ENCODE measurements at places on chromosomes 5 and 9.

DNA sequence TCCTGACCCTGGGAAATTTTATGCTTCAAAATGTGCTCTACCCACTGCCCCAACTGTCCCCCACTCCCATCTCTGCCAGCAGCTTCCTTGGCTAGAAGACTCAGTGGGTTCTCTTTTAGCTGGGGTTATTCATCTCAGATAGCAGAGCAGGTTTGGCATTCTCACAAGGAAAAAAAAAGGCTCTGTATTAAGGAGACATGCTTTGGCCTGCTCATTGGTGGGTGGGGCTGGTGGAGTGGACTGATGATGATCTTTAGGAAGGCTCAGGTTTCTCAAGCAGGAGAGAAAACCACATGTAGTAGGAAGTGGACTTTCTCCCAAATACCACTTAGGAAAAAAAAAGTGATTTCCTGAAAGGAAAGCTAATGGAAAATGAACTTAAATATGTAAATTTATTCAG is 279.2 kb upstream of the ZNF462 start:
- no peak for DNase-seq

GRCh38 chr5:62132276-62132675 is 173.7 kb upstream of the KIF2A start:
- no peak for DNase-seq

DNA sequence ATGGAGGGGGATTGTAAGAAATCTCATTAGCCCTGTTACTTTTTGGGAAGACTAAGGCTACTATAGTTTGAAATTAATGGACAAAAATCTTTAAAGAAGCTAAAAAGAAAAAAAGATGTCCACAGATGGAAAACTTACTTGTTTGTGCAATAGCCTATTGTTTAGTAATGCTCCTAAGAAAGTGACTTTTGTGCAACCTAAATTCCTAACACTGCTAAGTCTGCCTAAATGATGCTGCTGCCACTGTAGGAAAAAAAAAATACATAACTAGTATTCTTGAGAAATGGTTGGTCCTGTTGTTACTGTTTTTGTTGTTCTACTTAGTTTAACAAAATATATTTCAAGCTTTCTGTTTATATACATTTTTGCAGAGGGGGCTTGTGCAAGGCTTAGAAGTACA is 108.2 kb upstream of the NR3C1 start:
- DNase-seq, result no peak

- DNase-seq, result no peak
Measured at GRCh38 chr5:137995749-137996128, 37.1 kb downstream of the FAM13B start.

GRCh38 chr5:40736103-40736875 is 19.5 kb downstream of the TTC33 start:
- DNase-seq, result no peak

- DNase-seq, result no peak
Measured at GRCh38 chr5:96743065-96743768, 64.5 kb downstream of the ERAP1 start.

GRCh38 chr9:71681104-71681707 is 87.1 kb downstream of the CEMIP2 start:
- DNase-seq, result no peak

DNA sequence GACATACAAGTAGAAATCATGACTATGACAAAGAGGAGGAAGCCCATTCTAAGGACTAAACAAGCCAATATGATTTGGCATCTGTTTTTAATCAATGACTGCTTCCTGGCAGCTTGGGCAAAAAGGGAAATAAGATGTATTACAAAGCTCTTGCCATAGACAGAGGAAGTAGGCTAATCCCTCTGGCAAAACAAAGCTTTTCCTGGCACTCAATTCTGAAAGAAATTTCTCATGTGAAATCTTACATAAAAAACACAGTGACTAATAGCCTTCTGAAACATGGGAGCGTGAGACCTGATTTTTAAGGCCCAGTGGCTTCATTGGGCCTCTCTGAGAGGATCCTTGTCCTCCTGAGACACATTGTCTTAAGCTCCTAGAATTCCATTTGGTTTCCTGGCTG is 93.6 kb downstream of the COL23A1 start:
- DNase-seq, result no peak

- DNase-seq, result no peak
Measured at GRCh38 chr9:104286187-104286586, 192.1 kb downstream of the SMC2 start.

DNA sequence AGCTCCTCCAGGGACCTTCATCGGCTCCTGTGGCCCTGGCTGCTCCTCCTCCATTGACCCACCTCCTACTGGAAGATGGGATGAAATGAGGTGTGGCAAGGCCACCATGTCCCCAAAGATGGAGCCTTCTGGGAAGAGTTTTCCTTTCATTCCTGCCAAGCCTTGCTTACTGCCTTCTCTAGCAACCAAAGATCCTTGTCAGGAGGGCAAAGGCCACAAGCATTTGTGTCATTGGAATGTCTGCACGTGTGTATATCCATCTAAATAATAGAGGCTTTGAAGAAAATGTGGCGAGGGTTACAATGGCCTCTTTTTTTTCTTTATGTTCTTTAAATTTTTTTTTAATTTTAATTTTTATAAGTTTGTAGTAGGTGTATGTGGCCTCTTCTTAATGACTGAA is 313.6 kb downstream of the ARHGEF28 start:
- DNase-seq, result no peak

- DNase-seq, result no peak
Measured at GRCh38 chr5:174491761-174492350, 232.5 kb upstream of the MSX2 start.

- DNase-seq, result no peak
Measured at GRCh38 chr9:112789891-112790774, 39.6 kb downstream of the SNX30 start.

DNA sequence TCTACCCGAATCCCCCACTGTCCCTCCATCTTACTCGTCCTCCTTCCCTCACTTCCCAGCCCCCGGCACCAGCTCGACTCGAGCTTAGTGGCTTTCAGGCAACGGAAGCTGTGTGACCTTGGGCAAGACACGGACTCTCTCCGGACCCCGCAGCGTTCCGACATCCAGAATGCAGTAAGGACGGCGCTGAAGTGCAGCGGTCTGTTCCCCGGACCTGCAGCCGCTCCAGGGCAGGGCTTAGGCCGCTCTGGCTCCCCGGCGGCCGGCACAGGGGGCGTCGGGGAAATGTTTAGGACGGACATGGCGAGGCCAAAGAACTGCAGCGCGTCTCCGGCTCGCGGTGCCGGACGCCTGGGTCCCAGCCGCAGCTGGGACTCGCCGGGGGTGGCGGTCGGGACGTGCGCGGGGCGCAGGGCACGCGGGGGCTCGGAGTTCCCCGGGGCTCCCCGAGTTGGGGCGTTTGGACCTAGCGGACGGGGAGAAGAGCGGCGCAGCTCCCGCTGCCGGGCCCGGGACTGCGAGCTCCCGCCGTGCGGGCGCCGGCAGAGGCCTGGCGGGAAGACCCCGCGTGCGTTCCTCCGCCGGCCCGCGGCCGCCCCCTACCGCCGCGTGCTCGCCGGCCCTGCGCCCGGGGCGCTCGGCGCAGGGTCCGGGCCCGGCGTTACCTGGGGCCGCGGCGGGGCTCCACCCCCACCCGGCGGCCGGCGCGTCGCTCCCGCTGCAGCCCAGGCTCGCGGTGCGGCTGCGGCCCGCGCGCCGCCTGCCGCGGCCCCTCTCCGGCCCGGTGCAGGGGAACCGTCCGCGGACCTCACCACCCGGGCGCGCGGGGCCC is 5.6 kb upstream of the RNF44 start:
- DNase-seq, result peak; percentile 58

DNA sequence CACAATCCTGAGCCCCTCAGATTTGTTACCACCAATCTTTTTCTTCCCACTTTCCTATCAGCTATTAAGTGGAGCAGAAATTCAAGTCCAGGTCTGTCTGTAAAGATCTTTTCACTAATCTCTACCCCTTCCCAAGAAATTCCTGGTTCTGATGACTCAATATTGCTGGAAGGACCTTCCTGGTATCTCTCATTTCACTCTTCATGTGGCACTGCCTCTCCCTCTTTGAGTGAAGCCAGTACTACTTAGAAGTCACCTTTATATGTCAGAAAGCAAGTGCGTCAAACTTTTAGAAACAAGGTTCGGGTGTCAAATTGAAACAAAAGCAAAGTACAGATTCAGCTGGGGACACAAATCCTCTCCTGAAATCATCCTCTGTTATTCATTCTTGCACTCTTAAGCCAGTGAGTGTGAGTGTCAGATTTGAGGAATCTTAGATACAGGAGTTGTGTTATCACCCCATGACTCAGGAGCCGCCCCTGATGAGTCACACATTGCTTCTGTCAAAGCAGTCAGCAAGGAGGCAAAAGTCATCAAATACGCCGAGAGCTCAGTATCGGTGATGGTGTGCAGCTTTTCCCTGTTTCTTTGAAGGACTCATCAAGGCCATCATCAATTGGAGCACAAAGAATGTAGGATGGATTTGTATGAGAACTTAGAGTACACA is 313.0 kb downstream of the CETN3 start:
- DNase-seq, result no peak

All from glutamatergic neuron (in vitro differentiated cells).